D721Med (cell line): ENCODE measurements at places on chromosomes 5 and 9.
A peak's percentile ranks its signal among the peaks of the same experiment; 100 is the strongest.

GRCh38 chr5:110514030-110514429 is 212.4 kb downstream of the TMEM232 start:
- DNase-seq = no peak

DNA sequence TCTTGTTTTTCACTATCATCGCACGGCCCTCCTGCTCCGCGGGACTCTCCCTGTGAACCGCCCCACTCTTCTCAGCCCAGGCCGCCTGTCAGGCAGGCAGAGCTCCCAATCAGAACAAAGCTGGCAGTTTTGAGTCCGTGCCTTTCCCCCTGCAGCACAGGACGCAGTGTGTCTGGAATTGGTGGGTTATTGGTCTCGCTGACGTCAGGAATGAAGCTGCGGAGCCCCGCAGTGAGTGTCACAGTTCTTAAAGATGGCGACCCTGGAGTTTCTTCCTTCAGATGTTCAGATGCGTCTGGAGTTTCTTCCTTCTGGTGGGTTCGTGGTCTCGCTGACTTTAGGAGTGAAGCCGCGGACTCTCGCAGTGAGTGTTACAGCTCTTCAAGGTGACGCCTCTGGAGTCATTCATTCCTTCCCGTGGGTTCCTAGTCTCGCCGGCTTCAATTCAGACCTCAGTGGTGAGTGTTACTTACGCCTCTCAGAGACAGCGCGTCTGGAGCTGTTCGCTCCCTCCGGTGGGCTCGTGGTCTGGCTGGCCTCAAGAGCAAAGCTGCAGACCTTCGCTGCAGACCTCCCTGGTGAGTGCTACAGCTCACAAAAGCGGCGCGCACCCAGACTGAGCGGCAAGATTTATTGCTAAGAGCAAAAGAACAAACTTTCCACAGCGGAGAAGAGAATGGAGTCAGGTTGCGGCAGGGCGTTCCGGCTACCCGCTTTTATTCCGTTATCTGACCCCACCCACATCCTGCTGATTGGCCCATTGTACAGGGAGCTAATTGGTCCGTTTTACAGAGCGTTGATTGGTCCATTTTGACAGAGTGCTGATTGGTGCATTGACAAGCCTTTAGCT is 7.4 kb downstream of the ZDHHC11B start:
- no peak for DNase-seq

DNA sequence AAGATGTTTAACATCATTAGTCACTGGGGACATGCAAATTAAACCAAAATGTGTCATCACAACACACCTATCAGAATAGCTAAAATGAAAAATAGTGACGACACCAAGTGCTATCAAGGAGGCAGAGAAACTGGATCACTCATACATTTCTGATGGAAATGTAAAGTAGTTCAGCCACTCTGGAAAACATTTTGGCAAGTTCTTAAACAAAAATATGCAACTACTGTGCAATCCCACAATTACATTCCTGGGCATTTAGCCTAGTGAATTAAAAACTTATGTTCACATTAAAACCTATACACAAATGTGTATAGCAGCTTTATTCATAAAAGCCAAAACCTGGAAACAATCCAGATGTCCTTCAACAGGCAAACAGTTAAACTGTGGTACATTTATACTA is 53.1 kb downstream of the SVEP1 start:
- no peak for DNase-seq

DNA sequence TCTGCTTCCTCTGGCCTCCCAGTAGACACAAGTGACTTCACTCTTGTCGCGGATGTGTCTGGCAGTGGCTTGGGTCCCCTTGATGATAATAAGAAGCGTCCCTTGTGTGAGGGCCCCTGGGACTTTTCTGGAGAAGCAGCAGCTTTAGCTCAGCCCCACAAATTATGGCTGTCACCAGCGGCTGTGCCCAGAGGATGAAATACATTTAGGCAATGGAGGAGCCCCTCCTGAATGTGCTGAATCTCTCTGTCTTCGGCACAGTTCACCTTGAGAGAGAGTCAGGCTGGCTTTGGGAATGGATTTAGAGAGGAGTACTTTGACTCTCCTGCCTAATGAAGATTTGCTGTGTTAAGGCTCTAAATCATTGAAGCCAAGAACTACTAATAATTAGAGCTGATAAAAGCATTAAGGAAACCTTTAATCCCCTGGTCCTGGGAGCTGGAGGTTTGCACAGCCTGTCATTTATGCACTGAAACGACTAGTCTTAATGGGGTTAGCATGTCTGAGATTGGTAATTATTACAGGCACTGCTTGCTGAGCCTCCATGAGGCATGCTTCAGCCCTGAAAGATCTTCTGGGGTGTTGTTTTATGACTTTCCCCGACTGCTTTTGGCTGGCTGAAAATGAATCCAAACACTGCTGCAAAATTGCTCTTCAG is 127.0 kb downstream of the TENT4A start:
- DNase-seq = peak; percentile 25

DNA sequence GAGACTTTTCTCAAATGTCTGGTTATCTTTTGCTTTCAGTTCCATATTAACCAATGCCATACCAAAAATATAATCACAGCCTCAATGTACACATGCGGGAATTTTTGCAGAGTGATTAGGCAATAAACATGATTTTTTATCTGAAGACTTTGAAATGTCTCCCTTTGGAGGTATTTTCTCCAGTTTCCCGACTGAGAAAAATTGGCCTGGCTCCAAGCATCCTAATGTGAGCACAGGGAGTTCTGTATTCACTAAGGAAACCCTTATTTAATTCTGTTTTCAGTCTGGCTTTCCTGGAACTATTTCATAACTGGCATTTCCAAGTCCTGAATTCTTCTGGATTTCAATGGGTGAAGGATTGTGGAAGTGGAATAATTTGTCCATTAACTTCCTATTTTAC is 8.5 kb downstream of the HCN1 start:
- no peak for DNase-seq

DNA sequence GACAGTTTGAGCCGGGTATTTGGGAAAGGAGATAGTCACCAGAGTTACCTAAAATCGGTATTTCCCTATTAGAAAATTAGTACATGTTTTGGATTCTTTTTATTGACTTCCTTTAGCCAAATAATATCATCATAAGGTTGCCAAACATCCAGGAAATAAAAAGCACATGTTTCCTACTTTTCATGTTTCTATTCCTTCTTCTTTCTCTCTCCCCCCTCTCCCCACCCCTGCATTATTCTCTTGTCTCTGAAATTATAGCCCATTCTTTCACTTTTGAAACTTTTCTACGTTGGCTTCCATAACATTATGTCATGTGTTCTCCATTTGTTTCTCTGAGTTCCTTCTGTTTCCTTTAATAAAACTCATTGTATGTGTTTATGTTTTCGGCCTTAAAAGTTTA is 161.9 kb downstream of the ALDH1A1 start:
- DNase-seq = no peak

DNA sequence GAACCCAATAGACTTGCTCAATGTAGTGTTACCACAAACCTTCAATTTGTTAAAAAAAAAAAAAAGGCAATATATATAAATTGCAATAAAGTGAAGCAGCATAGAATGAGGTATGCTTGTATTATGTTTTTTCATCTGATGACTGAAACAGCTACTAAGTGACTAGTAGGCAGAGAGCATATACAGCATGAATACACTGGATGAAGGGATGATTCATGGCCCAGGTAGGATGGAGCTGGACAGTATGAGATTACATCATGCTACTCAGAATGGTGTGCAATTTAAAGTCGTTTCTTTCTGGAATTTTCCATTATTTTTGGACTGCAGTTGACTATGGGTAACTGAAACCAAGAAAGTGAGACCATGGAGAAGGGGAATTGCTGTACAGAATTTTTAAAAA is 161.2 kb downstream of the GNA14 start:
- no peak for DNase-seq

DNA sequence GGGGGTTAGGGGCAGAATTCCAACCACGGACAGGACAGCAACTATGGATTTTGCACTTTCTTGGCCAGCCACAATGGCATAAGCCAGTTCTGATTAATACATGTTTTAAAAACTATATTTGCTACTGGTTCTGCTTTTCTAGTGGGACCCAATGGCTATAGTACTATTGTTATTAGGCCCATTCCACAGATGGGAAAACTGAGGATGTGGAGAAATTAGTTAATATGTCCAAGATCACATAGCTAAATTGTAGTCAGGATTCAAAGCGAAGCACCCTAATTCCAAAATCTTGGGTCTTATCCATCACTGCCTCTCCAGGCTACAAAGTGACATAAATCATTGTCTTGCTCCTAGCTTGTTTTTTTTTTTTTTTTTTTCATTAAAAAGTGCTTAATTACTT is 133.9 kb downstream of the PJA2 start:
- DNase-seq = no peak

GRCh38 chr5:129041196-129041881 is 53.2 kb upstream of the ISOC1 start:
- no peak for DNase-seq

- no peak for DNase-seq
These were observed 38.2 kb downstream of the IPPK start for GRCh38 chr9:92631452-92632343.

DNA sequence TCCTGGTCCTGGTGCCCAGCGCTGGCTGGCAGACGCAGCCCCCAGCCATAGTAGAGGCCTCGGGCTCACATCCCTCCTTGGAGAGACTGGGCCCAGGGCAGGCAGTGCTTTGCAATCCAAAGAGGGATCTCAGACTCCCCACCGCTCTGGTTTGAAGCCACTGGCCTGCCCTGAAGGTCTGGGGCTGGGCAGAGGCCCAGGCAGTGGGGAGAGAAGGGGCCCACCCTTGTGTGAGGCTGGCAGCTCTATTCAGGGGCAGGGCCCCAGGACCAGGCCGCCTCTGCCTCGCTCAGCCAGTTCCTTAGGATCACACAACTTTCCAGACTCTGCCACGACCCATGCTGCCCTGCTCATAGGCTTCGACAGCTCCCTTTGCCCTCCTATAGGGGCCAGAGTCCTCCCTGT is 10.7 kb upstream of the SEC16A start:
- no peak for DNase-seq

DNA sequence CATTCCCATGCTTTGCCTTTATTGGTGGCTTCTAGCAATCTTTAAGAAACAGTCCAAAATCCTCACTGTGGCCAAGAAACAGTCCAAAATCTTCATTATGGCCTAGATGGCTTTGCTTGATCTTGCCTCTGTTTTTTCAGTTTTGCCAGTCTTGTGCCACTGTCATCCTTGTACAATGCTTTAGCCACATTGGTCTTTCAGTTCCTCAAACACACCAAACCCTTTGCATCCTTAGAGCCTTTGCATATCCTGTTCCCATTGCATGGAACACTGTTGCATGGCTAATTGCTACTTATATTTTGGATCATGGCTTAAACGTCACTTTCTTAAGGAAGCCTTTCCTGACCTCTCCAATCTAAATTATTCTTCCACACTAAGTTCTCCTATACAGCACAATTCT is 22.1 kb downstream of the MRRF start:
- no peak for DNase-seq

DNA sequence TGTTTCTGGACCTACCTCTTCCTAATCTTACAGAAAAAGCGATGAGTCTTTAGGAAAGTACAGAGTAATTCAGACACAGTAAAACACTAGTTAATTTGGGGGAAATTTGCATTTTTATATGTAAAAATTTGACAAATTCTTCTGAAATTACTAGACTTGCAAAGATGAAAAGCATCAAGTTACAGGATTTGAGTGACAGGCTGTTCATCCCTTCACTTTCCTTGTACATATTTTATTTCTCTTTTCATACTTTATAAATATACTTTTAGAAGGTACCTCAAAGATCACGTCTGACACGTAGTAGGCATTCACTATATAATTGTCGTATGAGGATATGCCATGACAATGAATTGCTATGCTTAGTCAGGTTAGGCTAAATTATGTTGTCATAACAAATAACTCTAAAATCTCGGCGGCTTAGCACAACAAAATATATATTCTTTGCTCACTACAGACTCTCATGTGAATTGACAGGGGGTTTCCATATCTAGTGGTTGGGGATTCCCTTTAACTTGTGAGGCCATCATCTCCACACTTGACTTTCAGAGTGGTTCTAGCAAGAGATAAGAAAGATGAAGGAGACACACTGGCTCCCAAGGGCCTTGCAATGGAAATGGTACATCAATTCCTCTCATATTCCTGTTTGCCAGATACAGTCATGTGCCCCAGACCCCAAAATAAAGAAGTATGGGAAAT is 154.1 kb upstream of the TUT7 start:
- no peak for DNase-seq

- no peak for DNase-seq
These were observed 40.2 kb upstream of the AGXT2 start for GRCh38 chr5:35087991-35088390.

GRCh38 chr5:101176605-101177004 is 273.5 kb upstream of the ST8SIA4 start:
- DNase-seq = no peak

- no peak for DNase-seq
These were observed 58.8 kb upstream of the DHFR start for GRCh38 chr5:80713631-80714030.
